ENCODE measurements at places on chromosomes 1 and 21. TPM values are rescaled to one million over a fixed set of nuclear protein-coding genes. Genes with fewer than 3 reads are reported as not detected.

GRCh38 chr1:66350001-66350547 lies 183.9 kb upstream of the SGIP1 start:
- DNase-seq = peak; percentile 92

GRCh38 chr21:42117967-42118780 lies 47.1 kb downstream of the UMODL1 start:
- DNase-seq = no peak

- no peak for DNase-seq
These were observed 1.5 kb downstream of the RABGGTB start for GRCh38 chr1:75787524-75787923.

- DNase-seq = no peak
These were observed 30.2 kb upstream of the LRRC8D start for GRCh38 chr1:89790592-89790991.

DNA sequence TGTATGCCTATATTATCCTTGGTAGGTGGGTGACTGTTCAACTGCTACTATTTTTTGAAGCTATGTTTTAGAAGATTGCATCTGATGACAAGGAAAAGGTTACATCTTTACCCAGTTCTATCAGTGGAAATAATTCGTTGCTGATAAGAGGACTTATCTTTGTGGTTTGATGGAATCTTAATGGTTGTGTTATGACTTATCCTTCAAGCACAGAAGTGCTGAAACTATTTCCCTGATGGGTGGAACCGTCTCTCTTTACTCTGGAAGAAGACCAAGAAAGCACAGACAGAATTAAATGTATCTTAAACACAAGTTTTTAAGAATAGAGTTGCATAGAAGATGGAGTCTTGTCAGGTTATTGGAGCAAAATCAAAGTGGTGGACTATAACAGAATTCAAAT lies 437.7 kb upstream of the KAZN start:
- DNase-seq = no peak

GRCh38 chr1:159201642-159202041 lies 3.0 kb upstream of the ACKR1 start:
- DNase-seq = no peak

- DNase-seq = no peak
These were observed 50.3 kb upstream of the ARTN start for GRCh38 chr1:43883321-43883720.

DNA sequence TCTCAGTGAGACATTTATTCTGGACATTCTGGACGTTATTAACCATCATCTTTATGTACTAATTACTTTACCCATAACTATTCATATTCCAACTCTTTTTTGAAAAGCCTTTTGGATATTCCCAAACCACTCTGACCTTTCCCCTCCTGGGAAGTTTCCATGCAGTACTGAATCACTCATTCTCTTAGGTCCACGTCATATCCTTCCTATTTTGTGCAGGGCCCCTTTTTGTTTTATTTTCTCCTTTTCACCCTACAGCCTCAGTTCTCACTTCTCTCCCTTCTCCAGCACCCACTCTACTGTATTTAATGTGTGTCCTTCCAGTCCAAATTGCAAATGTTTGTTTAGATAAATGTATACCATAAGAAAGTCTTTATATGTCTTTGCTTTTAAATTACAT lies 16.4 kb upstream of the ATP1A1 start:
- DNase-seq = peak; percentile 78

GRCh38 chr1:9559673-9560072 lies 20.4 kb downstream of the SLC25A33 start:
- DNase-seq = no peak

DNA sequence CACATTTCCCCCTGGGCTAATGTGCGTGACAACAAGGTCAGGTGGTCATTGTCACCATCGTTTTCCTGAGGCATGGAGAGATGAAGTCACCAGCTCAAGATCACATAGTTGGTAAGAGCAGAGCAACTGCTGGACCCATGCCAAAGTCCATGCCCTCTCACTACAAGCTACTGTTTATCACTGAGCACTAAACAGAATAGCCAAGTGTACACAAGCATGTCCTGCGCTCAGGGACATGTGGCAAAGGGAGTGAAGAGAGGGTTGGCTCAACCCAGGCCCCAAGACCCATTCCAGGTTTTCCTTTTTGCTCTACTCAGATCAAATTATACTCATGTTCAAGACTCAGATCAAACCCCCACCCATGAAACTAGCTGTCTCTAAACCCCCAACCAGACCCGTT lies 20.8 kb downstream of the LRRC52 start:
- no peak for DNase-seq

GRCh38 chr1:226884966-226885820 lies 14.8 kb downstream of the PSEN2 start:
- DNase-seq = peak; percentile 43

- no peak for DNase-seq
These were observed 207.6 kb upstream of the HMCN1 start for GRCh38 chr1:185526344-185527307.

- DNase-seq = no peak
These were observed 148.7 kb upstream of the SPAG17 start for GRCh38 chr1:118333601-118334210.

DNA sequence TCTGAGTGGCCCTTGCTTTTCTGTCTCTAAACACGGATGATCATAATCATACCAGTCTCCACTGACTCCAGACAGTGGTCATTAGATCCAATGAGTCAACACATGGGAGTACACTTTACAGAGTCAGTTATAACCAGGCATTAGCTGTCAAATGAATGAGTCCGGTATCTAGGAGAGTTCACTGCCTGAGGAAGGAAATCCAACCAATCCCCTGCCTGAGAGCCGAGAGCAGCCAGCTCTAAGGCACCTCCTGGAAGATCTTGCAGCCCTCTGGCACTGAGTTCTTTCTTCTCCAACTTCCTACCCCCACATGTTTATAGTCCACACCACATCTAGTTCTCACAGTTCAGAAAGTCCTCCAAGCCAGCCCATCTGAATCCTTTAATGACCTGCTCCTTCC lies 29.4 kb upstream of the RBM15 start:
- DNase-seq = no peak

The ETNK2 gene
- total RNA-seq = 6.9 TPM

The TNFRSF4 gene
- total RNA-seq = 1.5 TPM

The TMEM200B gene
- total RNA-seq = 0.20 TPM

The HMCN1 gene
- 13.3 TPM for total RNA-seq

The KCNQ4 gene
- not detected for total RNA-seq

The EPS15 gene
- 51.2 TPM for total RNA-seq

The ZNF697 gene
- total RNA-seq = 13.1 TPM

The SYPL2 gene
- not detected for total RNA-seq

The KANK4 gene
- total RNA-seq = not detected
